ENCODE measurements at places on chromosomes 2 and 18. TPM values are rescaled to one million over a fixed set of nuclear protein-coding genes. Genes with fewer than 3 reads are reported as not detected.

- H3K4me3 ChIP-seq: no peak overlapping the region
- no peaks in the 10 kb centered on the region for H3K36me3 ChIP-seq
- no peak overlapping the region for H3K27ac ChIP-seq
Observed at GRCh38 chr2:149307014-149307413, 23.4 kb upstream of the LYPD6 start.

Gene LRP1B
- total RNA-seq: 2.5 TPM

Gene MROH2A
- not detected for total RNA-seq

DNA sequence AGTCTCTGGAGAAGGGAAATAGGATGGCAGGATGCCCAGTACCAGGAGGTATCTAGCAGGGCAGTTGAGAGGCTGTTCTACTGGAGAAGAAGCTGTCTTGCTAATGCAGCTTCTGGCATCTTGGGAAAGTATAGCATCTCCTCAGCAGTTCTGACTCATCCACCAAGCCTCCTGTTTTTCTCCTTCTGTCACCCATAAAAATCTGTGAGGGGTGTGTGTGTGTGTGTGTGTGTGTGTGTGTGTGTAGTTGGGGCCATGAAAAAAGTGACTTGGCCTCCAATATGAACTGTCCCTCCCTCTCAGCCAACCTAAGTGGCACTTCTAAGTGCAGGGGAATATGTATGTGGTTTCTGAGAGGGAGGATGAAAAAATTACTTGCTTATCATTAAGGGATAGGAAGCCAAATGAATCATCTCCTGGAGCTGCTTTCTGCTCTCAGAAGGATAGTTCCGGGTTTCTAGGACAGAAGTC lies 83.9 kb downstream of the CBLN2 start:
- DNase-seq: peak; percentile 87
- H3K4me1 ChIP-seq: peaks cover 19% of the 10 kb centered on the region
- H3K27me3 ChIP-seq: no peaks in the 10 kb centered on the region
- no peak overlapping the region for H3K4me3 ChIP-seq
- peak overlapping the region; percentile 26 for H3K27ac ChIP-seq

DNA sequence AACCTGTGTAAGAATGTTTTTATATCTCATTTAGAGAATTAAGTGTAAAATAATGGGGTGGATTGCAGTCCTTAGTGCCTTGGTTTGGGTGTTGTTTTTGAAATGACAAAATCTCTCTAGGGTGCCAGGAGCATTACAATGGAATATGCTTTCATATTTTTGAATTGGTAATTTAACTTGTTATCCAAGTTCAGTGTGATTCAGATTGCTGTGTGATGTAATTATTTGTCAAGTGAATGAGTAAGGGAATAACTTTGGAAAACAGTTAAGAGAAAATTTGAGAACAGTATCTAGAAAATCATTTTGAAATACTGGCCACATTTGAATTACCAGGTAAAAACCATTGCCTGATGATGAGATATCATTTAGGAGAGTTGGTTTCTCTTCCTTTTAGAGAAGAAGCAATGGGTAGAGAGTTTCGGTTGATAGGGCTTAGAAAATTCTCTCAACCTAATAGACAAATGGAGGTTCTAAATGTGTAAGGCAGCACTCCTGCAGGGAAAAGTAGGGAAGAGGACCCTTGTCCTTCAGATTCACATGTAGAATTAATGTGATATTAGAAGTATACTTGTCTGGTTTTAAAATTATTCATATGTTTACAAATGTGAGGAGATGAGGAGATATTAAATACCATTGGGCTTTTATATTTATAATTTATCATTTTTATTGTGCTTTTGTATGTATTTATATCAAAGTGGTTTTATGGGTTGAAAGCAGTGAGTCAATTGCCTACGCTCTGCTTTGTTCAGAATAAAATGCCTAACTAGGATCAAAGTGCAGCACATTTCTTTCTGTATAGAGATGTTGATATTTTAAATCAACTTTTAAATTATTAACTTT lies 124.8 kb downstream of the PHLPP1 start:
- H3K36me3 ChIP-seq: no peaks in the 10 kb centered on the region
- H3K27ac ChIP-seq: no peak overlapping the region
- no peak overlapping the region for H3K4me3 ChIP-seq
- no peaks in the 10 kb centered on the region for H3K4me1 ChIP-seq

Gene FBXO41
- total RNA-seq: 10.9 TPM
